ENCODE measurements at places on chromosomes 5 and 9. TPM values are rescaled to one million over a fixed set of nuclear protein-coding genes. Genes with fewer than 3 reads are reported as not detected.

DNA sequence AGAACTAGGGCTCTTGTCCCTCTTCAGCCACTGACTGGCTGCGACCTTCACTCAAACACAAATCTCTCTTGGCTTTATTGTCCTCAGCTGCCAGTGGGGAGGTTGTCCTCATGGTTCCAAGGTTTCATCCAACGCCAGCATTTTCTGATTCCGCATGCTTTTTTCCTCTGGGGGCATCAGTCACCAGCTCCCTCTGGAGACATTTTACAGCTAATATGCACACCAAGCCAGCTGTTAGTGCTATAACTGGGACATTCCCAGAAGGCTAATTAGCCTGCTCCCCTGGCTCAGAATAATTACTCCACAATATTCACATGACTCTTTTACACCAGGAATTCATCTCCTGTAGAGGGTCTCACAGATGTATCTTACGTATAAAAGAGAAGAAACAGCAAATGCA lies 193.6 kb upstream of the ANKRD55 start:
- DNase-seq: no peak

GRCh38 chr5:10719965-10720364 lies 41.1 kb downstream of the DAP start:
- DNase-seq: peak; percentile 92

DNA sequence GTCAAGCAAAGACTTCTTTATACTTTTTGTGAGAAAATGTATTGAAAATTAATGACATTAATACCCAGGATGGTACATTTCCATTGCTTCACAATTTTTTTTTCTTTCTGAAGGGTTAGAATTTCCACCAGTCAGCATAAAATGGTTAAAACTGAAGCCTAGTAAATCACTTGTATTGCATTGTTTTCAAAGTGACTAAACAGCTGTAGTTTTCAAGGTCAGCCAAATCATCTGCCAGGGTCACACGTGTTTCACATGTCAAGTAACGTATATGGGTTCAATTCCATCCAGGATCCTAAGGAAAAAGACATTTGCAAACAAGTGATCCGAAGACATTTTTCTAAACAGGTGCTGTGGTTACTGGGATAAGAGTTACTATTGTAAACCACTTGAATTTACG lies 574.2 kb downstream of the RAB3C start:
- no peak for DNase-seq

GRCh38 chr5:53337827-53338226 lies 142.6 kb upstream of the FST start:
- no peak for DNase-seq

The COL5A1 gene
- 78.9 TPM for total RNA-seq

- no peak for DNase-seq
Measured at GRCh38 chr5:178198706-178199105, 5.6 kb upstream of the HNRNPAB start.

GRCh38 chr5:135062216-135063055 lies 28.4 kb upstream of the PITX1 start:
- DNase-seq: no peak

DNA sequence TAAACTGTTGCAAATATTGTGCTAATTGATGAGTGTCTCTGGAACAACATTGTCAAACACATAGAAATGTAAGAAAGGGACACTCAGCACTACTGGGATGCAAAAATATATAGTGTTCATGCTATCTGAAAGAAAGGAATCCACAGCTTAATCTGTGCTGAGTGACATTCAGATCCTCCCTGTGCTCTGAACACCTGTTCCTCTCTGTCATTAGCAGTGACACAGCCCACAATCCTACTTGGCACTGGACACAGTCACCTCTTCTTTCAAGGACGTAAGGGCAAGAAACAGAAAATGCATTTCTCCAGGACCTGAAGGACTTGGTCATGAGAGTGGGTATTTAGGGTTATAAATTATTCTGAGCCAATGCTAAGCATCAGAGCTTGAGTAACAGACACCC lies 121.4 kb upstream of the SV2C start:
- DNase-seq: no peak

The POLR3G gene
- 49.6 TPM for total RNA-seq

The IL31RA gene
- not detected for total RNA-seq

The GABBR2 gene
- 3.8 TPM for total RNA-seq

DNA sequence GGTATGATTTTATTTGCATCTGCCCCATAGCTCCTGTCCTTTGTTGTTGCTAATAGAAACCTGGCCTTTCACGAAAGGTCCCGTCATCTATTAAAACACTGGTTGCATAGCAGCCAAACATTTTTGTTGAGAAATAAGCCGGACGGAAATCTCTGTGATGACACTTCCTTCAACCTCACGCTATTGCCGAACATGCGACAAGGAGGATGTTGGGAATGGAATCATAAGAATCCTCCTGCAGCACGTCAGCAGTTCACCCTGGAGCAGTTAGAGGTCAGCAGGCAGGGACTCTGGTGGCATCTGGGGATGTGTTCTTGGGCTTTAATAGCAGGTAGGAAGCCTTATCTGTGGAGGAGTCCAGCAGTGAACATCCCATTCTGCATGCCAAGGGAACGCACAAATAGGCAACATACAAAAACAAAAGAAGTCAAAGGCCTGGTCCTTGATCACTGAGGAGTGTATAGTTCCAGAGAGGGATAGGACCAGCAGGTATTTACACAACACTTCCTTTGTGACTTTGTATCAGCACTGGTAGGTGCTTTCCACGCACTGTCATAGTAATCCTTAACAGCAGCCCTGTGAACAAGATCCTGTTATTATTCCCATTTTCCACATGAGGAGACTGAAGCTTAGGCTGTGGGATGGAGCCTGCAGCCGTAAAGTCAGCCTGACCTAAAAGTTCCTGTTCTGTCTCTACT lies 33.4 kb downstream of the ARHGAP26 start:
- no peak for DNase-seq

DNA sequence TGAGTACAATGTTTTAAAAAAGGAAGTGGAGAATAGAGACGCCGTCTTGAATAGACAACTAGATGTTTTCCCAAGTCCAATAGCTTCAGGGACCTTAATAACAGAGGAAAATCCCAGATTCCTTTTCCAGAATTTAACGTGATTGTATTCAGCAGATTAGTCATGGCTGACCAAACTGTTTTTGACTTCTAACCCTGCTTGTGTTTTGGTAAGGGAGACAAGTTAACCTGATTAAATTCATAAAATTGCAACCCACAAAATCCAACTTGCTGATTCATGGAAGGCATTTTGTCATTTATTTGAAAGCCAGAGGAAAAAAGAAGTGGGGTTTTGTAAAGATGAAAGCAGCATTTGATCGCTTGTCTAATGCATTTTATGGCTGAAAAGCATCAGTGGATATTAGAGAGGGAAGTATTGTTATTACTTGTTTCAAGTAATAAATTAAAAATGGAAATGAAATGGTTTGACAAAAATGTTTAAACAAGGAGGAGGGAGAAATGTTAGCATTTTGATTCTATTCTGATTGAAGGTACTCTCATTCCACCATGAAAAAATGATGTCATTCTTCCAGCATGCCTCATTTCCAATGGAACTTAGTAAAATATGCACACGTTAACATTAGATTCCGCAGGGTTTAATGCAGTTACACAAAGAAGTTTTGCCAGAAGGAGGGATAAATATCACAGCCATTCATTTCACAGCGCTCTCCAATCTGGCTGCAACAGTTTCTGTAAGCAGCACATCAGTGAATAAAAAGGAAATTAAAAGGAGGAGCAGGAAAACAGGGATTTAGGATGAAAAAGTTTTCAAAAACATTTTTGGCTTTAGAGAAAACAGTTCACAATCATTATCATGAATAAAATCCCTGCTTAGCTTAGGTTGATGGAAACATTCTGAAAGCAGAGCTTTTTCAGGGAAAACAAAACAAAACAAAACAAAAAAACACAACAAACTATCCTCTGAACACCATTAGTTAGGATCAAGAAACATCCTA lies 314.7 kb downstream of the PRR16 start:
- no peak for DNase-seq

DNA sequence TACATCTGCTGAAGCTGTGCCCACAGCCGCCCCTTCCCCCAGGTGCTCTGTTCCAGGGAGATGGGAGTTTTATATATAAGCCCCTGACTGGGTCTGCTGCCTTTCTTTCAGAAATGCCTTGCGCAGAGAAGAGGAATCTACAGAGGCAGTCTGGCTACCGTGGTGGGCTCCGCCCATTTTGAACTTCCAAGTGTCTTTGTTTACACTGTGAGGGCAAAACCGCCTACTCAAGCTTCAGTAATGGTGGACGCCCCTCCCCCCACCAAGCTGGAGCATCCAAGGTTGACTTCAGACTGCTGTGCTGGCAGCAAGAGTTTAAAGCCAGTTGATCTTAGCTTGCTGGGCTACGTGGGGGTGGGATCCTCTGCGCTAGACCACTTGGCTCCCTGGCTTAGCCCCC lies 41.3 kb downstream of the RANBP17 start:
- DNase-seq: no peak

The DND1 gene
- 0.94 TPM for total RNA-seq

The OBP2B gene
- not detected for total RNA-seq

The COL23A1 gene
- total RNA-seq: 89.5 TPM

DNA sequence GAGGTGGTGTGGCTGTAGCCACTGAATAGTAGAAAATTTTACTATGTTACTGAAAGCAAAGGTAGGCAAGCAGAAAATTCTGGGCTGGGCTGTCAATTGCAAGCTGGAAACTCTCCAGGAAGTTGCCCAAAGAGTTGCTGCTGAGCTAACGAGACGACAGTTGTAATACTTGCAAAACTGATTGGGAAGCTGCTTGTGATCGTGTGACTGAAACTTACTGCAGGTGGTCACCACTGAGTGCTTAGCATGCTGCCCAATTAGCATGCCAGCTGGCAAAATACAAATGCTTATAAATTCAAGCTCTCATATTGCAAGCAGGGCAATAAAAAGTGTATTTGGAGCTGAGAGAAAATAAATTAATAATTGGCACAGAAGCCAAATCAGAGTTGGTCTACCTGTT lies 758.5 kb upstream of the EDIL3 start:
- no peak for DNase-seq

- DNase-seq: peak; percentile 31
Measured at GRCh38 chr5:149782018-149782894, 52.1 kb downstream of the PPARGC1B start.

The FAXDC2 gene
- total RNA-seq: 0.54 TPM

DNA sequence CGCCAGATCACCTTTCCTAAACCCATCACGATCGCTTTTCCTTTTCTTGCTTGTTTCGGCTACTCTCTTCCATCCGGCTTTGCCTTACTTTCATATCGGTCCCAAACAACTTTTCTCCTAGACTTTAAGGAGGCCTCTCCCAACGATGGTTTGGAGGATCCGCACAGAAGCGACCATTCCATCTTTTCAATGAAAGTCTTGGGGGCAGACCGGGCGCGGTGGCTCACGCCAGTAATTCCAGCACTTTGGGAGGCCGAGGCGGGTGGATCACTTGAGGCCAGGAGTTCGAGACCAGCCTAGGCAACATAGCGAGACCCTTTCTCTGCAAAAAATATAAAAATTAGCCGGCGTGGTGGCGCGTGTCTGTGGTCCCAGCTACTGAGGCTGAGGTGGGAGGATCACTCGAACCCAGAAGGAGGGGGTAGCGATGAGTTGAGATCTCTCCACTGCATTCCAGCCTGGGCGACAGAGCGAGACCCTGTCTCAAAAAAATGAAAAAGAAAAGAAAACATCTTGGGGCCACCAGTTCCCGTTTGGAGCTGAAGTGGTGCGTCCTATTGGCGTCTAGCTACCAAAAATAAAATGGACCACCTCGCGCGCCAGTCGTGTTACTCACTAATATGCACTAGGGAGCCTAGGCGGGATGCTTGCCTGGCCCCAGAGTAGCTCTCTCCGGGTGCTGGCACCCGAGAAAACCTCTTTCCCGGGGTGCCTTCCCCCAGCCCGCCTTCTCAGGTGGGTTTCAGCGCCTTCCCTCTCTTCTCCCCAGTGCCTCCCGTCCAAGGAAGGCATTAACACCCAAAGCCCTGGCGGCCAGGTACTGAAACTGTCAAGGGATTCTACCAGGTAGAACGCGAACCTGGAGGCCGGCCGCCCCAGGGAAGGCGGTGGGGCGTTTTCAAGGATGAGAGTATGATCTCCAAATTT lies 800 bp upstream of the AP3B1 start:
- DNase-seq: peak; percentile 27

- no peak for DNase-seq
Measured at GRCh38 chr9:133795049-133795448, 56.9 kb upstream of the SARDH start.

DNA sequence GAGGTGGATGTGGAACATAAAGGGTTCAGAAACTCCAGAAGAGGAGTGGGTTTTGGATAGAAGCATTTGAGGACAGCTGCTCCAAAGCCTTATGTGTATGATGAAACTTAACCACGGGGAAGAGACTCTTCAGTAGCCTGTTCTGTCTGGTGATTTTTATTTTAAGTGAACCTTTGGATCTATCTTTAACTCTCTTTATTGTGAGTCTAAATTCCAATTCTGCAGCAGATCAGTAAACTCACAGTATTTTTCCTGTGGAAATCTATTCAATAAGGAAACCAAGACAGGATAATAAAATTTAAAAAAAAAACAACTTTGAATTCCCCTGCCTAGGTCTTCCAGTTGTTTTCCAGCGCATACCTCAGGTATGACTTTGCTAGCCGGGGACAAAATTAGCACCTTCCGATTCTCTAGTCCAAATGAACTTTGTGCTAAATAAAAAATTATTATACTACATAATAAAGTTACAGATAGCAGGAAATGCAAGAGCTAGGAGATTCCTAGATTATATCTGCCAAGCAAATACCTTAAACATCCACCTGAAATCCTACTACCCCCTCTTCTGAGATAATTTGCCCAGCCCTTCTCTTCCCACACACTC lies 101.9 kb downstream of the NLN start:
- DNase-seq: no peak

The NCS1 gene
- total RNA-seq: 16.6 TPM

The GFRA3 gene
- not detected for total RNA-seq

GRCh38 chr9:136196404-136197083 lies 8.4 kb downstream of the LHX3 start:
- no peak for DNase-seq

DNA sequence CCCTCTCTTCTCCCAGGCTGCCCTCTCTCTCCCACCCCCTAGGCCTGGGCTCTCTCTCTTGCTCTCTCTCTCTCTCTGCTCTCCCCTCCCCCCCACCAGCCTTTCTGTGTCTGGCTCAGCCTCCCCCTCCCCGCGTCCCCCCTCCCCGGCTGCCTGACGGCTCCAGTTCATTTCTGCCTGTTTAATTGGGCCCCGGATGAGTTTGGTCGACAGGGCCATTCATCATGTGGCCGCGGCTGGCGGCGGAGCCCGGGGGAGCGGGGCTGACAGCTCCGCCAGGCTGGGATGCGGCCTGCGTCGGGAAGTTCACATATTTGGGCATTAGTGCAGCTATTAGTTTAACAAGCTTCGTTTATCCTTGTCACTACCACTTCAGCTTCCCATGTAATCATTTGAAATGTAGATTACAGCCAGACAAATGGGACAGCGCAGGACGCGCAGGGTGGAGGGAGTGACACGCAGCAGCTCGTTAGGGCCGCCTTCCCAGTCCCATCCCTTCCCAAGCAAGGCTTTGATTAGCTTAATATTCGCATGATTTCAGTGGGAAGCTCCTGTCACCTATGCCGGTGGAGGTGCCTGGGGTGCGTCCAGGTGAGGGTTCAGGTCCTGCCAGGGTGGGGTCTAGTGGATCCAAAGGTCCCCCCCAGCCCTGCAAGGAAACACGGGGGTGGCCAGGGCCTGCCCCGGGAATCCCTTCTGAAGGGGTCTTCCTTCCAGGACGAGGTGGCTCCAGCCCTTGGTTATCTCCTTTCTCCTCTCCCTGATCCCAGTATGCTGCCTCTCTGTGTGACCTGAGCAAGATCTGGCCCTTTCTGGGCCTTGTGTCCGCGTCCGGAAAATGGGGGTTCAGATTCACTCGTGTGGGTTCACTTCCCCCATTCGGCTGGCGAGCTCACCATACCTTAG lies 214.8 kb downstream of the PAX5 start:
- DNase-seq: no peak

- peak; percentile 26 for DNase-seq
Measured at GRCh38 chr5:112918679-112919078, 3.3 kb downstream of the REEP5 start.

GRCh38 chr5:16508730-16509531 lies 43.3 kb upstream of the ZNF622 start:
- DNase-seq: no peak

Measured in MG63 (cell line).